Upper lobe of left lung (tissue), 6 donors: ENCODE measurements at places on chromosomes 6 and 20. TPM values are rescaled to one million over a fixed set of nuclear protein-coding genes. Genes with fewer than 3 reads are reported as not detected.

The TMEM63B gene
- 198 TPM for total RNA-seq

The REM1 gene
- 1.9 TPM for total RNA-seq

DNA sequence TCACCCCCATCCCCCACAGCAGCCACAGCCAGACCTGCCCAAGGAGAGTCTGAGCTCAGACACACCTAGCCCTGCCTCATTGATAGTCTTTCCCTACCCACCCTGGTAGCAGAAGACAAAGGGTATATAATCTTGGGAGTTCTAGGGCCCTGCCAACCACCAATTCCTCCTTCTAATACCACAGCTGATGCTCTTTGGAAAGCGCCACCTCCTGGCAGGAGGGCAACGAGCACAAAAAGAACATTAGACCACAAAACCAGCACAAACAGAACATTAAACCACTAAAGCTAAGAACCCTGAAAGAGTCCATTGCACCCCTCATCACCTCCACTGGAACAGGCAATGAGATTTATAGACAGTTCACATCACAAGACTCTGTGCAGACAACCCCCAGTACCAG is 195.8 kb upstream of the FUT9 start:
- DNase-seq: no peak

The GNMT gene
- total RNA-seq: 1.9 TPM

DNA sequence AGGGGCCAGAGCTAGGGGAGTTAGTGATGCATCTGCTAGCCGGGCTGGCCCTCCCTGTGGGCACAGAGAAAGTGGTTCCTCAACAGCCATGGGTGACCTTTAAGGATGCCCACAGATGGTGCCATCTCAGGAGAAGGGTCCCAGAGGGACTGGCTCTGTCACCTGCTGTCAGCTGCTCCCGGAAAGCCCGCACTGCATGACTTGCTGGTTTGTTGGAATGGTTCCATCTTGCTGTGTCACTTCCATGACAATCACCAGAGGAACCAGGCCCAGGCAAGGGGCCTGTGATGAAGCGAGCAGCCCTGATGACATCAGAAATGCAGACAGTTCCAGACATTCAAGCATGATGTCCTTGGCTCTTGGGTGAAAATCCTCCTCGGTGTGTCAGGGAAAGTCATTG is 125.2 kb downstream of the PHACTR3 start:
- DNase-seq: no peak

- no peak for DNase-seq
These were observed 6.7 kb upstream of the HSF2 start for GRCh38 chr6:122392564-122393350.
